NAMALWA (cell line): ENCODE measurements at places on chromosomes 12 and 14.
A peak's percentile ranks its signal among the peaks of the same experiment; 100 is the strongest.

GRCh38 chr14:69613312-69614073 is 2.1 kb downstream of the SUSD6 start:
- peak; percentile 37 for DNase-seq

DNA sequence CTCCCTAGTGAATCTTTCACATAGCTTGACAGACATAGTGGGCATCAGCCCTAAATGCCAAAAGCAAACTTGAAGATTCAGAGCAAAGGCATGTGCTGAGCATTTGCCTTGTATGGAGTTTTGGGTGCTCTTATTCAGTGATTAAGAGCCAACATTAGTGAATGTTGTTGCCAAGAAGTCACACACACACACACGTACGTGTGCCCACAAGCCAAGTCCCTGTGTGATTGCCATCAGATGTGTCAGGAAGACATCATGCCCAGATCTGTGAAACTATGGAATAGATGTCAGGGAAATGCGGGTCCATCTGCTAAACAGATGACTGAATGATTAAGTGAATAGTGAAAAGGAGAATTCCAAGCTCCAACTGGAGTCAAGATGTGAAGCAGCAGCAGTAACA is 149.0 kb downstream of the AKAP6 start:
- no peak for DNase-seq

GRCh38 chr14:89340200-89341181 is 76.5 kb downstream of the FOXN3 start:
- DNase-seq, result no peak

GRCh38 chr12:4830556-4831210 is 79.0 kb upstream of the KCNA1 start:
- no peak for DNase-seq

DNA sequence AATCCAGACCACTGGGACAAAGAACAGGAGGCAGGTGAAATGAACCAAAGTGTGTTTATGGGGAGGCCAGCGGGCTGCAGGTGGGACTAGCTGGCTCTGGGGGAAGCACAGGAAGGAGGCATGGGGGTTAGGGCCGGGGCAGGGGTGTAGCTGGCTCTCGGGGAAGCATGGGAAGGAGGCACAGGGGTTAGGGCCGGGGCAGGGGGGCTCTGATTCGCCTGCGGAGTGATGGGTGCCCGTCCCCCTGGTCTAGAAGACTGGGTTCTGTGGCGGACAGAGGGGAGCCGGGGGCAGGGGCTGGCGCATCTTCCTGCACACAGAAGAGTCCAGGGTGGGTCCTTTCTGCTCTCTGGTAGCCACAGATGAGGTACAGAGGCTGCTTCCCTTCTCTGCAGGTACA is 310.3 kb downstream of the TMEM121 start:
- DNase-seq, result no peak

DNA sequence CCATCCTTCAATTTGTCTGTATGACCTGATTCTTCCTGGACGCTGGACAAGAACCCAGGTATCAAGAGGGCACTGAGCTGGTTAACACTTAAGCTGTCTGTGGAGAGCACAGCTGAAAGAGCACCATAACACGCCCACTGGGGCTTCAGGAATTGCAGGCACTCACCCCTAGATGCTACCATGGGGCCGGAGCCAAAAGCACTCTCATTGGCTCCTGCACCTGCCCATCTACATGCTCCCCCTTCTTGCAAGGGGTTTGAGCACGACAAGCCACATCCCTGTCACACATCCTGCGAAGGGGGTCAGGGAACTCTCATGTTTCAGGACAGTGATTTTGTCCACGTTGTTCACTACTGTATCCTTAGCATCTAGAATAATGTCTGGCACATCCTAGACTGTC is 35.1 kb upstream of the TBC1D15 start:
- DNase-seq, result no peak

- DNase-seq, result peak; percentile 78
These were observed 39.1 kb upstream of the DHRS7 start for GRCh38 chr14:60204104-60204842.

GRCh38 chr14:96901227-96901626 is 104.0 kb downstream of the VRK1 start:
- DNase-seq, result no peak

DNA sequence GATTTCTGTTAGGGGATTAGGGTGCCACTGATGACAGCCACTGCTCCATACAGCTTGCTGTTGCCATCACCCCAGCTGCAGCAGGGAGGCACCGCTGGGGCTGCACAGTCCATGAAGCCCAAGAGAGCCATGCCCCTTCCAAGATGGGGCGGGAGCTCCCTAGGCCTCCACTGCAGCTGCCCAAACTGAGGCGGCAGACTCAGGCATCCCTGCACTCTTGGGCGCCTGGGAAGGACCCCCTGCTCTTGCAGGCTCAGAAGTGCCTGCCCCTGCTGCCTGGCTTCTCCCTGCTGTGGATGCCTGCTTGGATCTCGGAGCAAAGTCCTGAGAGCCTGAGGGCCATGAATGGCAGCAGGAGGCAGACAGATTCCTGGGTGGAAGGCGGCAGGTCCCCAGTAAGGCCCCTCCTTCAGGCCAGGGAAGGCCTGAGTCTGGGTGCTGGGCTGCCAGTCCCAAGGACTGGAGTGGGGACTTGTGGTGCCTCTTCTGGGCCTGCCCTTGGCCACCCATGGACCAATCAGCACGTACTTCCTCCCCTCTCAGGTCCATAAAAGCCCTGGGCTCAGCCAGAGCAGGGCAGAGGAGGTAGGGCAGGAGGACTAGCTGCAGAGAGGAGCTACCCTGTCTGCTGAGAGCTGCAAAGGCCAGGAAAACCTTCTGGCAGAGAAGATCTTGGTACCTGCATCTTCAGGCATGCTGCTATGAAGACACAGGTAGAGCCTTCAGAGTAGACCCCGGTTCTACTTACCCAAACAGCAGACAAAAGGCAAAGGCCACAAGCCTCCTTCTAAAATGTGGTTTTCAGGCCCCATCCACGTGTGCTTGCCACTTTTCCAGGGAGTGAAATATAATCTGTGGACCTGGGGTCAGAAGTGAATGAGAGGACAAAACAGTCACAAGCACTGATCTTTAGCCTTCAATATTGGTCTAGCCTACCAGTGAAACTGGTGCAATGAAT is 30.0 kb upstream of the STK38L start:
- DNase-seq, result no peak

- no peak for DNase-seq
These were observed 58.0 kb downstream of the TRAFD1 start for GRCh38 chr12:112183141-112184021.

DNA sequence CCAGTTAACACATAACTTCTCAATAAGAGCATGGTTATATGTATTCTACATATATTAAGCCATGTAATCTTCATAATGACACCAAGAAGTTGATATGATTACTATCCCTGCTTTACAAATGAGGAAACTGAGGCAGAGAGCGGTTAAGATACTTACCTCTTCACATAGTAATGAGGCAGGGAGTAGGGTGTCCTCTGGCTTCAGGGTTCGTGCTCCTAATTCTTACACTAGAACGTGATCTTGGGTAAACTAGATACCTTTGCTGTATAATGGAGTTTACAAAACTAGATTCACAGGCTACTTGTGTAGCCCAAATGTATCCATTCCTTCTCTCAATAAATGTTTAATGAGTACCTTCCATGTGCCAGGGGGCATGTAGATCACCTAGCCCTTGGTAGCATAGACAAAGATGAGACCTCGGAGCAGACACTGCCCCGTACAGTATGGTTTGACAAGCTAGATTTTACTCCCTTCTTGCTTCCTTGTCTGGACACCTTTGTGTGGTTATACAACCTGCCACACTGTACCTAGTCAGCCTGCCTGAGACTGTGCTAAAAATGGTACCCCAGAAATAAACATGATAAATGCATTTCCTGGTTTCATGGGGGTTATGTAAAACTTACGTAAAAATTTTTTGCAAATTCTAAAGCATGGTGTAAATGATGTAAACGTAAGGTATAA is 991.8 kb downstream of the VRK1 start:
- DNase-seq, result no peak

- no peak for DNase-seq
These were observed 26.9 kb downstream of the CLMN start for GRCh38 chr14:95292660-95293425.

GRCh38 chr14:78933948-78934524 is 763.9 kb downstream of the NRXN3 start:
- DNase-seq, result peak; percentile 44

DNA sequence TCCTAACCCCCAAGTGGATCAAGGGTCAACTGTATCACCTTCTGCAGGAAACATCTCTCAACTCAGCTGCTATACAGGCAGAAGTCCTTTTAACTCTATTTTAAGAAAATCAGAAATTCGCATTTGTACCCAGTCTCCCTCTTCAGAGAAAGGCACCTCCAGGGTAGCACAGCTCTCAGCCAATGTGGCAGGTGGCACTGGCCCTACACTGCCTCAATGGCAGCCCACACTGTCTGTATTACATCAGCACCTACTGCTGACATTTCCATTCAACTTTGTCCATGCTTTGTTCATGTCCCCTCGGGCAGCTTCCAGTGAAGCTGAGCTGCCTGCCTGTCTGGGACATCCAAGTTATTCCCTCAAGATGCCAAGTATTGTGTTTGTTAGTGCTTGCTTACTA is 8.8 kb downstream of the SPTSSA start:
- no peak for DNase-seq

- no peak for DNase-seq
These were observed 14.0 kb upstream of the CRADD start for GRCh38 chr12:93663006-93663728.

DNA sequence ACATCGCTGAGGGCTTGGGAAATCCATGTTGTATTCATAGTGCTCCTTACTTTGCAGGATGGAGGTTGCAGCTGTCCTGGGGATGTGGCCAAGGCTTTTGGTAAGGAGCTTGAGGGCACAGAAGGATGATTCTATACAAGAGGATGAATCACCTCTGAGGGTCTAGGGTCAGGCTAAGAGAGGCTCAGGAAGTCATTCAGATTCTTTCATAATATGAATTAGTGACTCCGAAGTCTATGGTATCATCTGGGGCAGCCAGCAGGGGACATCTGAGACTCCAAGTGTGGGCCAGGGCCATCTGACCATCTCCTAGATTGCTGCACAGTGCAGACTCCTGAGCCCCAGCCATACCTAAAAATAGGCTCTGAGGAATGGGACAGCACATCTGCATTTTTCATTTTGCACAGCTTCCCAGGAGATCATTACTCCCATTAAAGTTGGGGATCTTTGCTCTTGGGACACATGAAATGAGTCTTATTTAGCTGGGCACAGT is 4.8 kb downstream of the GMPR2 start:
- DNase-seq, result no peak

- no peak for DNase-seq
These were observed 75.6 kb downstream of the RIMBP2 start for GRCh38 chr12:130640496-130640895.

- DNase-seq, result no peak
These were observed 3.7 kb downstream of the DDX24 start for GRCh38 chr14:94077111-94077821.

DNA sequence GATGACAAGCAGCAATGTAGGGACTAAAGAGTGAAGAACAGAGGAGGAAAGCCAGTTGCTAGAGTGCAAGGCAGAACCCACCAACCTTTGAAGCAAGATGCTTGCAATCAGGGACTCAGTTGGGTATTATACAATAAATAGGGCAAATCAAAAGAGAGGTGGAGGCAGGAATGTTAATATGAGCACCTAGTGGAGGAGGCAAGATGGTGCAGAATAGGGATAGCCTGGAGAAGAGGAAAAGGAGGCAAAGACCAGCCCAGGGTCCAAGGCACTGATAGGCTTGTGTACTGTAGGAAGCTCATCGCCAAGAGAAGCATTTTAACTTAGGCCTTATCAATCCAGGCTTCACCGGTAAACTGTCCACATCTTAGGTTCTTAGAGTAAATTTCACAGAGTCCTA is 137.2 kb downstream of the ARMH4 start:
- no peak for DNase-seq

- no peak for DNase-seq
These were observed 157.0 kb upstream of the PRMT8 start for GRCh38 chr12:3333991-3334391.

DNA sequence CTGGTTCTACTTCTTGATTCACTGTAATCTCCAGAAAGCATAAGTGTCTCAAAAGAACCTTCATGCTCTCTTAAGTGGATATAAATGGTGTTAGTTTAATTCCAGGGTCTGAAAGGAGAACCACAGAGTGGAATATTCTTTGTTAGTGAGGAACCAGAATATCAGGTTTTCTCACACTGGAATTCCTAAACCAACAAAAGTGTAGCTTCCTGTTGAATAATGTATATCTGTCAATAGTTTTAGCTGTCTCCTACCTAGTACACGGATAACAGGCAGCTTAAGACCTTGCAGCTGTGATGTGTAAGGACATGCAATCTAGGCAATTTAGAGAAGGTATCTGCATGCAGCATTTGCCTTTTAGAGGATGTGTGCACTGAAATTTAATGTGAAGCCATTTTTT is 24.0 kb downstream of the LRIG3 start:
- DNase-seq, result no peak

GRCh38 chr14:54175298-54175942 is 218.8 kb upstream of the BMP4 start:
- peak; percentile 66 for DNase-seq

- DNase-seq, result peak; percentile 88
These were observed 23.8 kb upstream of the PHC1 start for GRCh38 chr12:8890313-8891085.

- DNase-seq, result no peak
These were observed 19.8 kb upstream of the DHRS4 start for GRCh38 chr14:23933742-23934128.

DNA sequence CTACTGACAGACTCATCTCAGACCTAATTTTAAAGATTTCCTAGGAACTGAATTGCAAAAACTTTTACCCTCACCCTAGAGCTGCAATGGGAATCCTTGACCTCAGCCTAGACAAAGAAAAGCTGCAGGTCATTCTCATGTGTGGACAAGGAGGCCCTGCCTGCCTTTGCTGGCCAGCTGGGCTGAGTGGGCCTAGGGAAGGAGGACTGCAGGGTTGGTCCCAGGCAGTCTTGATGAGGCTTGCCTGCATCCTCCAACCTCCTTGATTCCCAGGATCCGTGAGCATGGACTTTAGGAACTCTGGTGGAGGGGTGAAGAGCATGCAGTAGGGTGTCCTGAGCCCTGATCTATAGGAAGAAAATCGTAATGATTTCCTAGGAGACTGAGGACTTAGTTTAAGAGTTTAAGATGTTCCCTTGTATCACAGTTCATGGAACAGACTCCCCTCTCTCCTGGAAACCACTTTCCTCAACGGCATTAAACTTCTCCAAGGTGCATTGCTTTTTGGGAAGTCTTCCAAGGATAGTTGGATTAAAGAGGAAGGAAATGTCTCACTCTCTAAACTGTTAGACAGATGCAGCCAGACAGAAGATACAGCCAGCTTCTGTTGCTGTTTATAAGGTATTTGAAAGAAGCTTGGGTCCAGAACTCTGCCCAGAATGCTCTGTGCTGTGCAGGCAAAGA is 55.4 kb upstream of the DDX11 start:
- no peak for DNase-seq

- DNase-seq, result no peak
These were observed 62.2 kb downstream of the IFNG start for GRCh38 chr12:68097386-68097785.

GRCh38 chr14:96737881-96738280 is 59.3 kb upstream of the VRK1 start:
- no peak for DNase-seq
